ENCODE measurements at places on chromosomes 4 and X.

DNA sequence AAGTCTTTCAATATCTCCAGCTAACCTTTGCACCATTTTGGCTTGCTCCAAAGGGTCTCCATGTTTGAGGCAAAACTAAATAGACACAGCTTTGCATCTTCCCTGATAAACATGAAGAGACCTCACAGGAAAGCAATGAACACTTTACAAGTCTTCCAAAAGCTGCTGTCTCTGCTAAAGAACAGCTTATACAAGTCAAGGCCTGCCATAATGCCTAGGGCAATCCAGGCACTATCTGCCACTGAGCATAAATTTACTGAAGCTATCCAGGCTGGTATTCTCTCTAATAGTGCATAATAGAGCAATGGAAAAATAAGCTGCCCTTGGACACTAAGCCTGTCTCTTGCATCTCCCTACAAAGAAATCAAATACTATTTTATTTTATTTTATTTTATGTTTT lies 60.1 kb upstream of the S100G start:
- no peak for DNase-seq

DNA sequence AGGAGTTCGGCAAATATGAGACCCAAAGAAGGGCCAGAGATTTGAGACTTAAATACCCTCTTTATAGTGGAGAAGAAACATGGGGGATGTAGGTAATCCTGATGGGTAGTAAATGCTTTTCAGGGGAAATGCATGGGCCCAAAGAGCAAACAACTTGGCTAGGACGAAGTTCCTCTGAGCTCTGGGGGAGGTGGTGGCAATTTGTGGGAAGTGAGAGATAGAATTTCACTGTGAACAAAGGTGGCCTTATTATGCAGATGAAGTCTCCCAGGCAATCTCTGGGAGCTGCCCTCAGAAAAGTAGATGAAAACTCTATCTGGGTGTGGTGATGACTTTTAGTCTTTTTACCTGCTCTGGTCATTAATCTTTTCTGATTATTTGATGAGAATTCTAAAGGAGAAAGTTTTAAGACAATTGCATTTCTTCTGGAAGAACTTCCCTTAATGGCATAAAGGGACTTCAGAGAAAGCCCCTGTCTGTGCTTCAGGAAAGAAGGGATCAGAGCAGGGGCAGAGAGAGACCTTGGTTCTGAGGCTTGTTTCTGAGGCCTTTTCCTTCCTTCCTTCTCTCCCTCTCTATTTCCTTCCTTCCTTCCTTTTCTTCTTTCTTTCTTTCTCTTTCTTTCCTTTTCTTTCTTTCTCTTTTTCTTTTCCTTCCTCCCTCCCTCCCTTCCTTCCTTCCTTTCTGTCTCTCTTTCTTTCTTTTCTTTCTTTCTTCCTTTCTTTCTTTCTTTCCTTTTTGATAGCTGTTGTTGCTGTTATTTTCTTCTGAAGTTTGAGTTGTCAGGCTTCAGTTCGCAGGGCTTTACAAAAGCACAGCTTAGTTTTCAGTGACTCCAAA lies 37.5 kb upstream of the MAOA start:
- DNase-seq: no peak

DNA sequence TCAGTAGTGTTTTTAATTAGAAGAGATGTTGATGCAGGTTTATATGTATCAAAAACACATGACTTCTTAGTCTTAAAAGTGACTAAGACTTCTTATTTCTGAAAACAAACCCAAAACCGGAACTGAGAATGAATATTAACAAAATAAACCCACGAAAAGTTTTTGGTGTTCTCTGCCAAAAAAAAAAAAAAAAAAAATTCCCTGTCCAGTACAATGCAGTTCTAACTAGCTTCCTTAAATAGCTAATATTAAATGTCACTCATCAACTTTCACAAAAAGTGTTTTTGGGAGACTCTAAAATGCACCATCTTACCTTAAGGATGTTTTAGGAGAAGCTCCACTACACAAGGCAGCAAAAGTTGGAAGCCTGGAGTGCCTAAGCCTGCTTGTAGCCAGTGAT lies 2.0 kb downstream of the ANKRD37 start:
- DNase-seq: no peak

- DNase-seq: no peak
Observed at GRCh38 chr4:61320154-61320553, 120.0 kb downstream of the ADGRL3 start.

DNA sequence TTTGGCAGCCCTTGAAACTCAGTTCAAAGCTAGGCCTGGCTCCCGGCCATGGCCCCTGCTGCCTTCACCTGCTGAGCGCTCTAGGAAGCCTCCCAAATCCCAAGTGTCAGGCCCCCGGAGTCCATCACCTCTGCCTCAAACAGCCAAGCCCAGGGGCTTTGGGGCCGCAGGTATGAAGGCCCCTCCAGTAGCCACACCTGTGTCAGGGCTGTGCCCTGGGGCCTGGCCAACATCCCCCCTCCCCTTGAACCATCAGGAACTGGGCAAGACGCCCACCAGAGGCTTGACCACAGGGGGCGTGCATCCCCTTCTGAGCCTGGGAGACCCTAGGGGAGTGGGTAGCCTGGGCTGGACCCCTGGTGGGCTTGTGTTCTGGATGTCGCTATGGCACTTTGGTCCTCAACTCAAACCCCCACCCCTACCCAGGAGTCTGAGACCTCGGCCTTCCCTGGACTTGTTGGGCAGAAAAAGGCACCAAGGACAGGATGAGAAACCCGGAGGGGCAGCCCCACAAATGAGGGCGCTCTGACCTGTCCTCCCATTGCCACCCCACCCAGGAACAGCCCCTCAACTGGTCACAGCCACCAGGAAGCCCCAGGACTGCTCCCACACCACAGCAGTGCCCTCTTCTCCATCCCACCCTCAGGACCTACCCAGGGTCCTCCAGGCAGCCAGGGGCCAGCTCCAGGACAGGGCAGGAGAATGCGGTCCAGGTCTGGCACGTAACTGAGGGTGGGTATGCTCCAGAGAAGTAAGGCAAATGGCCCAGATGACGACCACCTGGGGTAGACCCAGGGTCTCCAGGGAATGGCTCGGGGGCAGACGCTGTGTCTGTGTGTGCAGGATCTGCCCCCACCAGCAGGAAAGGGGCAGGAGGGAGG lies 4.2 kb upstream of the SLBP start:
- no peak for DNase-seq

DNA sequence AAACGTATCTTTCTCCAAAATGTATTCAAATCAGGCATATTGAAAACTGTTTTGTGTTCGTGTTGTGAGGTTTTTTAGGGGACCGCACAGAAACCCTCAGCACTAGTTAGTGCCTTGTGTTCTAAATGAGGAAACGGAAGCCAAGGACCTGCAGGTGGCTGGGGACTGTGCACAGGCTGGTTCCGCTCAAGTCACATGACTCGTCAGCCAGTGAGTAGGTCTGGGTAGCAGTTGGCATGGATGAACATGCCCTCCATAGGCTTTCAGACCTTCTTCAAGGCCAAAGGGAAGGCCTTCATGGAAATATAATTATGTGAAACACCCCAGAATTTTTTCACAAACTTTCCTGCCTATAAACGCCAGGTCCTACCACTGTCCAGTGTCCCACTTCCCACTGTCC lies 1.3 kb upstream of the F11 start:
- DNase-seq: no peak

GRCh38 chrX:131045726-131046125 lies 12.4 kb upstream of the ARHGAP36 start:
- DNase-seq: no peak

DNA sequence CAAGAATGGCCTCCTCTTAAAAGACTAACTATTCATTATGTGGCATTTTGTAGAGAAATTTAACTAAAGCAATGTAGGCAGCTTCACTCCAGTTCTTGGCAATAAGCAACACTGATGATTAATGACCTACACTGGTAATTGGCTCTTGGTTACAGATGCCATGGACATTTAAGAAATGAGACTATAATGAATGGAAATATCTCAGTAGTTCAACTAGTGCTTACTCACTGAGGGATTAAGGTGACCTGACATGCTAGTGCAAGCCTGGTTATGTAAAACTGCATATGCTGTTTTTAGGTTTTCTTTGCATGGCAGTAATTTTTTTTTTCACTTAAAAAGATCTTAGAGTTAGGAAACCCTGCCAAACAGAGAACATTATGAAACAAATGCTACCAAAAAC lies 152.7 kb upstream of the AADAT start:
- DNase-seq: no peak
